EL (cell line): ENCODE measurements at places on chromosomes 1 and 21.

GRCh38 chr1:171280599-171280998 is 32.3 kb downstream of the FMO1 start:
- no peak for DNase-seq

- DNase-seq: no peak
Measured at GRCh38 chr1:171909711-171910110, 68.4 kb downstream of the DNM3 start.

DNA sequence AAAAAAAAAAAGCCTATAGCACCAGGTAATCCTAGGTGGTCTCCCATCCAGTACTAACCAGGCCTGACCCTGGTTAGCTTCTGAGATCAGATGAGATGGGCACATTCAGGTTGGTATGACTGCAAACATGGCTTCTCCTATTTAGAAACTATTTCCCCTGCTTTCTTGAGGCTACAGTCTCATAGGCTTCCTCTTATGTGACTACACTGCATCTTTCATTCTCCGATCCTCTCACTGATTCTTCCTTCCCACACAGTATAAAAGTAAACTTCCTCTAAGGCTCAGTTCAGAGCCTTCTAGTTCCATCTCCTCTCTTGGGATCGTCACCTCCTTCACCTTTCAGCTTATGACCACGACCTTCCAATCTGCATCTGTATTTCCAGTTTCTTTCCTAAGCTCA is 30.4 kb upstream of the RNF2 start:
- no peak for DNase-seq

DNA sequence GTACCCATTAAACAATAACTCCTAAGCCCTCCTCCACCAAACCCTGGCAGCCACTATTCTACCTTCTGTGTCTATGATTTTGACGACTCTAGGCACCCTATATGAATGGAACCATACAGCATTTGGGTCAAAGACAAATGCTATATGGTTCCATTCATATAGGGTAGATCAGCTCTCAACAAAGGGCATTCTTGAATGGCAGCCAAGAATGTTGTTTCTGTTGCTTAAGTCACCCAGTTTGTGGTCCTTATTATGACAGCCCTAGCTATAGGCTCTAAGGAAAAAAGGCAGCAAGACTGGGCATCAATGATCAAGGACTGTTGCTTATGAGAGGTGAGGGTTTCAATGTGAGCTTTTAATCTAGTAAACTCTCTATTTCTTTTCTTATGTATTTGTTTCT is 4.7 kb upstream of the SLC5A9 start:
- DNase-seq: no peak

DNA sequence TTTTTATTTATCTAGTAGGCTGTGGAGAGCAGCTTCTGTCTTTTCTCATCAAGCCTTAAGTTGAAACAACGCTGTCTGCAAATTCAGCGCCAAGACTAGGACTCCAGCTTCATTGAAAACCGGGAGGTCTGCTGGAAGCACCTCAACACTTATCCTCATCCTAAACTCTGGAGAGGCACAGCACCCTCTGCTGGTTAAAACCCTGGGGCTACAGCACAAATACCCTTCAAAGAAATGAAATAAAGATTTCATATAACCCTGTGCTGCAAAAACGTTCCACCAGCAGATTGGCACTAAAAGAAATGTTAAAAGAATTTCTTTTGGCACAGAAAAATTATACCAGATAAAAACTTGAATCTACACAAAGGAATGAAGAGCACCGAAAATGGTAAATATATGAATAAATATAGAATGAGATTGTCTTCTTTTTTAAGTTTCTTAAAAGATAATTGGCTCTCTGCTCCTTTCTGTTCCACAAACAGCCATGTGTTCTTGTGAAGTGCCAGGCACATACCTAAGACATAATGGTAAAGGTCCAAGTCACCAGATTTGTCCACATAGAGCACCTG is 227.7 kb upstream of the SAMSN1 start:
- peak; percentile 26 for DNase-seq

DNA sequence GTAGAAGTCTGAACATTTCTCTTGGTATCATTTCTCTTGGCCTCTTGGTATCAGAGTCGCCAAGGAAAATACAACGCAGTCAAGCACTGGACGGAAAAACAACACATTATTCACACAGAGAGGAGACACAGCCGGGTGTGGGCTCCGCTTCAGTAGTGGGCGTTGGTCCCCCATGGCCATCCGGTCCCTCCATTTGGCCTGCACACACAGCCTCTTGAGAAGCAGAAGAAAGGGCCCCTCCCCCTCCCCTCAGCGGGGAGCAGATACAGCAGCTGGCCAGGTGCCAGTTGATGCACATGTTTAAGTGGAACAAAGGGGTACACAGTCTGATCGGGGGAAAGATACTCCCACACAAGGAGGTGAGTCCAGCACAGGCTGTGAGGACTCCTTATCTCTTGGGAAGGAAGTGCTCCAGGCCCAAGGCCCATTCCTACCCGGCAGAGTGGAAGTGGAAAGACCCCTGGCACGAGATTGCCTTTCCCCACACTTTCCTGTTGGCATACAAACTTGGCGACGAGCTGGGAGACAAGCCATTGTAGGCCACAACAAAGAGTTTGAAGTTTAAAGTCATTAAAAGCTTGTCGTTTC is 311.3 kb downstream of the FAM72C start:
- no peak for DNase-seq

GRCh38 chr1:94026619-94027380 is 94.1 kb downstream of the ABCA4 start:
- no peak for DNase-seq

DNA sequence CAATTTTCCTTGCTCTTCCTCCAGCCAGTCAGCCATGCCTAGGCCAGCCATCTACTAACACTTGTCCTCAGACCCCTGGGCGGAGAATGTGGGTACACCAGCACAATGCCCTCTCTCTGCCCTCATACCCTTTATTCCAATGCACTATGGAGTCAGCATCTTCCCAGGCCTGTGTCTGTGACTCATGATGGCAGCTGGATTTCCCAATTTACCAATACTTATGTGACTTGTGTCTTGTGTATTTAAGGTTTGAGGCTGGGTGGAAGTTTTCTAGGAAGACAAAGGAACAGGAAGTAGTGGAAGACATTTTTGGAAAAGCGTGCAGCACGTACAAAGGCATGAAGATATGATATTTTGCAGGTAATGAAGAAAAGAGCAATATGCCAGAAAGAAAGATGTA is 114.3 kb downstream of the NMNAT2 start:
- DNase-seq: peak; percentile 49

DNA sequence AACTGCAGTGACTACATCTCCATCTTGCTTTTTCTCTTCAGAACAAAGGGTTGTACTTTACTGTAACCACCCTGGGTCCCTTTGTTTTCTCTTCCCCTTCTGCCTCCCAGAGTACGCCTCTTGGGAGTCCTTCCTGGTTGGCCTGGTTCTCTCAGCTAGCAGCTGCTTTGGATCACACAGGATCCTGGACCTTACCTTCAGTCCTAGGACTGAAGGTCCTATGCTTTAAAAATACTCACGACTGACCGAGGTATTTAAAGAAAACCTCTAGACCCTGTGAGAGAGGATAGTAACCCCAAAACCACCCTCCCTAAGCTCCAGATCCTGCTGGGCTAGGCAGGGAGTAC is 4.8 kb downstream of the TRIM45 start:
- DNase-seq: no peak

DNA sequence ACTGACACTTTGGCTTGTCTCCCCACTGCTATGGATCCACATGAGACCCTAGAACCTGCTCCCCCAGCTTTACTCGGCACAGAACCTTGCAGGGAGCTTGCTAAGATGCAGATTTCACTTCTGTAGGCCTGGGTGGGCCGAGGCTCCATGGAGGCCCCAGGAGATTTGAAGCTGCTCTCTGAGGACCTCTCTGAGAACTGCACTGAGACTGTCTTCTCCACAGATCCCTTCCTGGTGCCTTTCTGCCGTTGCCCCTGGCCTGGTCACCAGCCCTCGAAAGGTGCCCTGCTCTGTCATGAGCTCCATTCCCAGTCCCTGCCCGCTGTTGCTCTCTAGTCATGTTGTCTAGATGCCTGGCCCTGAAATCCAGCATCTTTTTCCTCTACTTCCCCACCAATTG is 588.4 kb downstream of the AJAP1 start:
- no peak for DNase-seq

- no peak for DNase-seq
Measured at GRCh38 chr1:49307457-49307856, 530.8 kb upstream of the BEND5 start.

GRCh38 chr1:153358691-153358975 is 979 bp downstream of the S100A9 start:
- no peak for DNase-seq

DNA sequence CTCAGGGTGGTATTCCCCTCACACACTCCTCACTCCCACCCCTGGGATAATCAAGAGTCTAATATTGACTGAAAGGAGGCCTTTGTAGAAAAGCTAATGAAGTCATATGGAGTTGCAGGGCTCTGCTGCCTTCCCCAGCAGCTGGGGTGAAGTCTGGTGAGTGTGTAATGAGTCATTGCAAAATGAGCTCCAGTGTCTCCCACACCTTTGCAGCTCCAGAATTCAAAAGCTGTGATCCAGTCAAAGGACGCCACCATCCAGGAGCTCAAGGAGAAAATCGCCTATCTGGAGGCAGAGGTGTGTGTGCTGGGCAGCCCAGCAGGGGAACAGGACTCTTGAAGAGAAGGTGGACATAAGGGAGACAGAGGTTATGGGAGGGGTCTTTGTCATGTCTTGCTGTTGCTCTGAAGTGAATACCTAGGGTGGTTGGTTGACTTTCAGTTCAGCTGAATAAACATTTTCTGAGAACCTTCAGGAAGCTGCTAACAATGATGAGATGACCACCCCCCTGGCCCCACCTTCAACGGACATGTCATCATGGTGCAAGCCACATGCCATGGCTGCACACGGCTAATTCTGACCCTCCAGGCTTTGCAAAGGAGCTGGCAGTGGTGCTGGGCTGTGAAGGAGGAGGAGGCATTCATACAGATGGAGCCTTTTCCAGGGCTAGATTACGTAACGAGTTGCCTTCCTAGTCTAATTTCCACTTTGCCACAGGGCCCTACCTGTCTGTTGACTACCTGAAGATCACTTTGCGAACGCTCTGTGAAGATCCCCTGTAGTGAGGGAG is 32.2 kb upstream of the SNX27 start:
- DNase-seq: peak; percentile 45

DNA sequence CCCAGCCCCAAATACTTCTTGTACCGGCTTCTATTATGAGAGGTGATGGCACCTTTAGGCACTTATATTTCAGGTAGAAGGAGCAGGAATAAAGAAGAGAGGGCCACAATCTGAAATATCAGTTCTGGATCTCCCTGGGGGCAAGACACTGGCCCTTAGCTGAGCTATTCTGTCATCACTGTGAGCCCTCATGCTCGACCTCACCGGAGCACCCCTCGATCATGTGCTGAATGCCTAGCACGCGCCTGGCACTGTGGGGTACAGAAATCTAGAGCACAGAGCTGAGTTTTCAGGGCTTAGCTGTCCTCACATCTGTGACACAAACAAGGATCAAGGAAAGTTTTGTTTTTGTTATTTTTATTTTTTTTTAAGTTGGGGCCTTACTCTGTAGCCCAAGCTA is 7.6 kb upstream of the MX1 start:
- no peak for DNase-seq

GRCh38 chr1:64865105-64865757 is 101.1 kb downstream of the JAK1 start:
- no peak for DNase-seq

- DNase-seq: no peak
Measured at GRCh38 chr21:27787046-27787445, 820.2 kb upstream of the ADAMTS5 start.

DNA sequence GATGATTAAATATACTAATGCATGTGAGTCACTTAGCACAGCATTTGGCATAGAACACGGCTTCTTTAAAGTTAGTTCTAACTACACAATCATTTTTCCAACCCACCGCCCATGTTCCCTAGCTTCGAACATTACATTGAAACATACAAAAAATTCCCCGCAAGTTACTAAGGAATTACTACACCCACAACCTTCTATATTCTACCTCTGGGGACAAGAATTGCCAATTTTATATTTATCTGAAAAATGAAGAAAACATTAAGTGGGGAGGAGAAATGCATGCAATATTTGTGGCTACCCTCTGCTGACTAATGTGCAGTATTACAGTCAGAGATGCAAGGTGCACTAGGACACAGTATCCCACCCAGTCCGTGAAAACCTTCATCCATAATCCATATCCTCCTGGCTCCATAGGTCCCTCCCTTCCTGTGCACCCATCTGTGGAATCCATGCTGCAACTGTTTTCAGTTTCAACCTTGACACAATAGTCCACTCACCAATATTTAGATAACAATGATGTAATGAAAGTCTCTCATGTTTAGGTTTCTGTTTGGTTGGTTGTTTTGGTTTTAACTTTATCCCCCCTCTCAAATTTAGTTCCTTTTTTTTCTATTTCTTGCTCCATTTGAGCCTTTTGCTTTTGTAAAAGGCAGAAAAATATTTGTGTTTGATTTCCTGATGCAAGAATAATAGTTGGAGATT is 31.6 kb downstream of the RGS5 start:
- peak; percentile 58 for DNase-seq

- DNase-seq: no peak
Measured at GRCh38 chr1:16131636-16132324, 24.1 kb downstream of the EPHA2 start.

GRCh38 chr1:64676386-64676785 is 68.5 kb upstream of the RAVER2 start:
- no peak for DNase-seq

DNA sequence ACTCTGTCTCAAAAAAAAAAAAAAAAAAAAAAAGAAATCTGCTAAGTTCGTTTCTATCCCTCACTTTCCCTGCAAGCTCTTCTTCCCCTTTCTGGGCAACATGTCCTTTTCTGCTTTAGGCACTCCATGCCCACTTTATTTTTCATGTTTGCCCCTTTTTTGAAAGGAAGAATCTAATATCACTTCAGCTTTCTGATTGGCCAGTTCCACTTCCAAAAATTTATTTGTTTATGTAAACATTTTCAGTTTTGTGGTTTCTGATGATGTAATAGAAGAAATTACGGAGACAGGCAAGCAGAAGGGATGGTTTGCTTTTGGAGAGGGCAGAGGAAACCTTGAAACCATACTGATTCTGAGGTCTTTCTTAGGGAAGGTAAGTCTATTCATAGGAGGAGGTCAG is 15.1 kb downstream of the IFNAR1 start:
- DNase-seq: no peak
